ENCODE measurements at places on chromosomes 2 and 18.
A peak's percentile ranks its signal among the peaks of the same experiment; 100 is the strongest.

GRCh38 chr2:231425291-231425810 is 29.8 kb downstream of the B3GNT7 start:
- DNase-seq = no peak

DNA sequence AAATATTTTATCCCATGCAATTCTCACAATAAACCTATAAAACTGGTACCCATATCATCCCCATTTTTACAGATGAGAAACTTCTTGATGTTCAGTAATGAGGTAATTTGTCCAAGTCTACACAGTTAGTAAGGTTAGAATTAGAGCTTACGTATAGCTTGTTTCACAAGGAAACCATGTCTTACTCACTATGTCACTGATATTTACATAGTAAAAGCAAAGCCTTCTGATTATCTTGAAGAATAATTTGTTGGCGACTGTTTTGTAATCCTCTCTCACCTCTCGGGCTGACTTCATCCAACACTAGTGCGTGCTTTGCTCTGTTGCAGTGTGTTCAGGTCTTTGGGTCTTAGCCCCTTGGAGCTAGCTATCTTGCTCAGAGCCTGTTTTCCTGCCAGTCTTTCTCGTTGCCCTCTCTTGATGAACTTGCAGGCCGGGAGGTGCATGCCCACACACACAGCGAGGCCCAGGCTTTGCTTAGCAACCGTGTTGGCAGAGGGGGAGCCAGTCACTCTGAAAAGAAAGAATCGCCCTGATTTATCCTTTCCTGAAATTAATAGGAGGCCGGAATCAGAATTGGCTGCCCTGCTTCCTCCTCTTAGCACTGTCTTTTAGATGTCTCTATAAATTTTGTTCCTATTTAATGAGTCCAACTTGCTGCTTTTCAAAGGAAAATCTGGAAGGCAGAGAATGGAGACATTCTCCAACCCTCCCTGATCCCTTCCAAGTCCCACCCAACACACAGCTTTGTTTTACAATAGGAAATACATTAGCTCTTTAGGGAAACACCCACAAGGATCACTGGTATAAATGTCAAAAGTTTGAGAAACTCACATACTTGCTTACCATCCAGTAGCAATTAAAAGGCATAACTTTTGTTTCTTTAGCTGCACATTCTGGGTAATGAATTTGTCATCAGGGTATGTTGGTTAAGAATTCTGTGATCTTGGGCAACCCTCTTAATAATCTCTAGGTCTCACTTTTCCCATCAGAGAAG is 97.6 kb upstream of the SEC11C start:
- DNase-seq = no peak

GRCh38 chr2:119208791-119209203 is 14.8 kb upstream of the STEAP3 start:
- DNase-seq = no peak

- no peak for DNase-seq
Observed at GRCh38 chr18:29840089-29840488, 1202.5 kb downstream of the DSC3 start.

DNA sequence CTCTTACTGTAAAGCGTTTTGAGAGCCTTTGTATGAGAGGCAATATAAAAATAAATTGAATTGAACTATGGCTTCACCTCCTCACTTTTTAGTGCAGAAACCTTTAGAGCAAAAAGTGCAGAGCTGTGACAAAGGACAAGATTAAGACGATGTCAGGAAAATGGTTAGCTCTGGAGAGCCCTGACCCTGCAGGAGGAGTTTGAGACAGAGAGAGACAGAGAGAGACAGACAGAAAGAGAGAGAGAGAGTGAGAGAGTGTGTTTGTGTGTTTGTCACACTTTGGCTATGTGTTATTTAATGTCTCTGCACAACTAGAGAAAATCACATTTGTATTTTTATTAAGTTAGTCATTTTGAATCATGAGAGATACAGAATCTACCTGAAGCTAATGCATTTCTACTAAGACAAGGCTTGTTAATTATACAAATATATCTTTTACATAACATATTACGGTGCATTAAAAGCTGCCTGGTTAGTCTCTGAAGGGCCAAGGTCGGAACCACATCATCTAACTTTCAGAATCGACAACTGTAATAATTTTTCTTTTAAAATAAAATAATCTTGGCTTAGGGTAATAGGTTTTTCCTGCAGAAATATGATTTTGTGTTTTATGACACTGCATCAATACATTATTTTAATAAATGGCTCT is 423.5 kb upstream of the ZEB2 start:
- DNase-seq = no peak

DNA sequence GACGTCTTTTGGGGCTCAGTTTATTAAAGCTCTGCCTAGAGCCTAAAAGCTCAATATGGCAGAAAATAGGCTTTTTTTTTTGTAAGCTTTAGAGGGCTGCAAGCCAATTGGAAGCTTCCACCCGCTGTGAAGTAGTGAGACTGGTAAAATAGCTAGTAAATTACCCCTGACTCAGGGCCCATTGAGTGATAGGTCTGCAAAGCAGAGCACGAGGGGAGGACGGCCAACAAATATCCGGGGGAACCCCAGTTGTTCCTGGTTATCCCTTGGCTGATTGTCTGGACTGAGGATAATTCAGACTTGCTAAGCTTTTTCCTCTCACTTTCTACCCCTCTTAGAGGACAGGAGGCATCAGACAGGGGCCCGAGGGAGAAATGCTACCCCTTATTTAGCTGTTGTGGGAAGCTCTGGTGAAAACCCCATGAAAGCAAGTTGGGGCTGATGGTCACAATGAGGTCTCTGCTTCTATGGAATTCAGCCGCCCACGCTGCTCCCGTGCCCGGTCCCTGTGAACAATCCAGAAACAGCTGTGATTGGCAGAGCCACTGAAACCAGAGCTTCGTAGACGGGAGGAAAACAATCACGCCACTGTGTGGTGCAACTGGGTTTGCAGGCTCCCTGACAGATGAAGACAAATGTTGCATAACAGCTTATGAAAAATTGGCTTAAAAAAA is 141.9 kb upstream of the LGALSL start:
- DNase-seq = no peak

DNA sequence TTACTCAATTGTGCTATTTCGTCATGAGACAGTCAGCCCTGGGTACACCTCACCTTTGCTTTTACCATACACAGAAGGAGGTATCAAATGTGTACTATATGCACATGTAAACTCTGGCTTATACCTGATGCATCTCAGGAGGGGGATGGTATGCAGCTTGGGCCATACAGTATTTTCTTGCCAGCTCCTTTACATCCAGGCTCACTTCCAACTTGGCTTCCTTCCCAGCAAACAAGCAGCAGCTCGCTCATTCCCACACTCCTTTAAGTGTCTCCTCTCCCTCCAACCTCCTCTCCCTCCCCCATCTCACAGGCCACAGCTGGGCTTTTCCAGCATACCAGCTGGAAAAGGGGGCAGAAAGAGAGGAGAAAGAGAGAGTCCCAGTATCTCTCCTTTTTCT is 9.6 kb downstream of the MARCHF4 start:
- no peak for DNase-seq

DNA sequence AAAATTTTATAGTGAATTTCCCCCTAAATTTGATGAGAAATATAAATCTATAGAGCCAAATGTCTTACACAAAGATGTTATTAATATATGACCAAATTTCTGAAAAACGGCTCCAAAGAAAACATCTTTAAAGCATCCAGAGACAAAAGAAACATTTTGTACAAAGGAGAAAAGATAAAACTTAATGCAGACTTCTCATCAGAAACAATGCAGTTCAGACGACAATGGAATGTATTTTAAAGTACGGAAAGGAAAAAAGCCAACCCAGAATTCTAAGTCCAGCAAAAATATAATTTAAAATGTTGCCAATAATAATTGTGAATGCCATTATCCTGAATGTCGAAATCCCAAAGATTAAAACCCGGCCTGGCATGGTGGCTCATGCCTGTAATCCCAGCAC is 129.4 kb downstream of the MCFD2 start:
- no peak for DNase-seq

- no peak for DNase-seq
Observed at GRCh38 chr2:47078541-47079482, 76.3 kb downstream of the STPG4 start.

DNA sequence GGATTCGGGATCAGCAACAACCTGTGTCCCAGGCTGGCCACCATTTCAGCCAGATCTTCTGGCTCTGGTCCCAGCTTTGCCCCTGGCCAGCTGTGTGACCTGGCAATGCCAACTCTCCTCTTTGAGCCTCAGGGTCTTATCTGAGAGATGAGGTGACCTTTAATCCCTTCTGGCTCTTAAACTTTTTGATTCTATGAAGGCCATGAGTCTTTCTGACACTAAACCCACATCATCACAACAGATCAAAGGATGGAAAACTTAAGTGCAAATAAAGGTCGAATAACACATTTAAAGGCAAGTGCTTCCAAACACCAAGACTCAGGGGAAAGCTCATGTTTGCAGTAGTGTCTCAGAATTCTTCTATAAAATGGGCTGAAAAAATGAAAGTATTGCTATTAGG is 491.8 kb upstream of the NRP2 start:
- DNase-seq = no peak

DNA sequence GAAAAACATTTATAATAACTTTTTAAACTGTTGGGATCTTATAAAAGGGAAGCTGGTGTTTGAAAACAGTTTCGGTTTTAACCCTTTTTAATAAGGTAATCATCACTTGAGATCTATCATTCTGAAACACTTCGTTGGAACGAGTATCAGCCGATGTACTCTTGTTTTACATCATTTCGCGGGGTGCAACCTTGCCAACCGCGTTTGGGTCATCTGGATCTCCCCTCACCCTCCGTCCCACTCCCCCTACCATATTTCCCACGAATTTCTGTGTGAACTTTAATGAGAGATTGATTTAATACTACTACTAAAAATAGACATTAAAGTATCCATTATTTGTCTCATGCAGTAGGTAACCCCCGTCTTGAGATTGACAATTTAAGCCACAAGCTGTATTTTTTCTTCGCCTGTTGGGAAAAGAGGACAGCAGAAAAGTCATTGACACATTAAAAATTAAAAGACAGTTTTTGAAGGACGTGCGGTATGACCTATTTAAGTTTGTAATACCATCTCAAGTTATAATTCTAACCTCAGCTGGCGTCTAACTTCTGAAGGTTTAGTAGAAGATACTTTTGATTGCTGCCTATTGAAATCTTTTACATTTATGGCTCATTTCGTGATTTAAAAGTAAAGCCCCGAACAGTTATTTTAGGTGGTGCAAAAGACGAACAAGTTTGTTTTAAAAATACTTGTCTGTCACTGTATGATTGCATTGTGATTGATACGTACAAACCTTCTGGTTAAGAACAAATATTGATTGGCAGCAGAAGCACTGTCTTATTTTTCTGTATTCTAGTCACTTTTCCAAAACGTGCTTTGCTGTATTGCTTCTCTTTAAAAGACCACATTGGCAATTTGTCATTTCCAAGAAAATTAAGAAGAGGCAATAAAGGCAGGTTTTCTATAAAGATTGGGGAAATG is 1.5 kb downstream of the CREB1 start:
- peak; percentile 34 for DNase-seq

DNA sequence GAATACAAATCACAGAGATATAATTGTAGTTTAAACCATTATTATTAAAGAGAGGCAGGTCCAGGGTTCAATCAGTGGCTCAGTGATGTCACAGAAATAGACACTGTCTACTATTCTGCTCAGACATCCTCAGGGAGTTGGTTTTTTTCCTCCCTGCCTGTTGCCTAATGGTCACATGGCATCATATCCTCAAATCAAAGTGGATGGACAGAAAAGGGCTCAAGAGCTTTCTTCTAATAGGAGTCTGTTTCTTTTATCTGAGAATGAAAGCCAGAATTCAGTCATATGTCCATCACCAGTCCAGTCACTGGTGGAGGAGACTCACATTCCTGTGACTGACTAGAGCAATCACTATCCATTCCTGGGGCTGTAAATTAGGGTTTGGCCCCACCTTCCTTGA is 27.9 kb upstream of the EPC2 start:
- no peak for DNase-seq

DNA sequence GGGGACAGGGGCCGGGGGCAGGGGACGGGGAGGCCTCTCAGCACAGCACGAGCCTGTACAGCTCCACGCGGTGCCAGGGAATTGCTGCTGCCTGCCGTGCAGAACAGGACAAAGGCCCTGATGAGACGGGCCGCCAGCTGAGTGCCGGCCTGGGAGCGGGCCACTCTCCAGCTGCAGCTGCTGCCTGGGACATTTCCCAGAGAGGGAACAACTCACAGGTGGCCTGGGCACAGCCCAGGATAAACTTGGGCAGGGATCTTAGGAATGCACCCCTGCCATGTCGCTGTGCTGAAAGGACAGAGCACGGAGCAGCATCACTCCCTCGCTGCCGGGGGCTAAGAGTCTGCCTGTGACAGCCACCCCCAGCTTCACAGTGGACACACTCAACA is 38.8 kb downstream of the CENPO start:
- no peak for DNase-seq

GRCh38 chr2:120929829-120930228 is 194.2 kb downstream of the GLI2 start:
- no peak for DNase-seq

GRCh38 chr2:181131584-181131983 is 151.2 kb downstream of the UBE2E3 start:
- DNase-seq = no peak

DNA sequence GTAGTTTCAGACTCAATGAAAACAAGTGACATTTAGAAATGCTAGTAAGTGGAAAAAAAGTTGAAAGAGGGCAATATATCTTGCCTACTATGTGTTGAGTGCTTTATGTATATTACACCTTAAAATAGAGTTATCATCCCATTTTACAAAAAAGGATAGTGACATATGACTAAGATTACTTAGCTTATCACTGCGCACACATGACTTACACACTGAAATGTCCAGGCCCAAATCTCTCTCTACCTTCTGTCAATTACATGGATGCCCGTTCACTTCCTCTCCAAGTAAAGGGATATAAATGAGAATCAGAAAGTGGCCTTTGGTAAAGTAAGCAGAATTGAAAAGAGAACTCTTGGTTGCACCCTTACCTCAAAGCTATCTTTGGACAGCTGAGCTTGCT is 3.6 kb upstream of the PARD3B start:
- DNase-seq = no peak

Measured in MM.1S (cell line).